ENCODE measurements at places on chromosomes 11 and 22.

DNA sequence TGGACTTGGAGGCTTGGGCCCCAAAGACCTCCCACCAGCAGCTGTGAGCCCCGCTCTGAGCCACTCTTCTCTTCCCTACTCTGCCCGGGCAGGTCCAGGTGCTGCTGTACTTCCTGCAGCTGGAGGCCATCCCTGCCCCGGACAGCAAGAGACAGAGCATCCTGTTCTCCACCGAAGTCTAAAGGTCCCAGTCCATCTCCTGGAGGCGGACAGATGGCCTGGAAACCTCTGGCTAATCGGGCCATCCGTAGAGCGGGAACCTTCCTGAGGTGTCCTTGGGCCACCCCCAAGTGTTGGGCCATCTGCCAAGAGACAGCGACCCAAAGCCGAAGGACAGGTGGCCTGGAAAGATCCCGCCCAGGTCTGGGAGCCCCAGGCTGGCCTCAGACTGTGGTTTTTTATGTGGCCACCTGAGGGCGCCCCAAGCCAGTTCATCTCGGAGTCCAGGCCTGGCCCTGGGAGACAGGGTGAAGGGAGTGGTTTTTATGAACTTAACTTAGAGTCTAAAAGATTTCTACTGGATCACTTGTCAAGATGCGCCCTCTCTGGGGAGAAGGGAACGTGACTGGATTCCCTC, 135.1 kb downstream of the BCR start:
- DNase-seq = peak; percentile 0

GRCh38 chr22:24289741-24290163, 19.1 kb downstream of the SPECC1L start:
- no peak for DNase-seq

GRCh38 chr22:46574993-46575910, 37.8 kb upstream of the CELSR1 start:
- DNase-seq = no peak

- DNase-seq = no peak
Measured at GRCh38 chr11:120141768-120142423, 4.0 kb upstream of the TRIM29 start.
